ENCODE measurements at places on chromosomes 5 and 9. TPM values are rescaled to one million over a fixed set of nuclear protein-coding genes. Genes with fewer than 3 reads are reported as not detected.

RIOK2 gene
- total RNA-seq, result 45.9 TPM

BSPRY gene
- 1.4 TPM for total RNA-seq

DNA sequence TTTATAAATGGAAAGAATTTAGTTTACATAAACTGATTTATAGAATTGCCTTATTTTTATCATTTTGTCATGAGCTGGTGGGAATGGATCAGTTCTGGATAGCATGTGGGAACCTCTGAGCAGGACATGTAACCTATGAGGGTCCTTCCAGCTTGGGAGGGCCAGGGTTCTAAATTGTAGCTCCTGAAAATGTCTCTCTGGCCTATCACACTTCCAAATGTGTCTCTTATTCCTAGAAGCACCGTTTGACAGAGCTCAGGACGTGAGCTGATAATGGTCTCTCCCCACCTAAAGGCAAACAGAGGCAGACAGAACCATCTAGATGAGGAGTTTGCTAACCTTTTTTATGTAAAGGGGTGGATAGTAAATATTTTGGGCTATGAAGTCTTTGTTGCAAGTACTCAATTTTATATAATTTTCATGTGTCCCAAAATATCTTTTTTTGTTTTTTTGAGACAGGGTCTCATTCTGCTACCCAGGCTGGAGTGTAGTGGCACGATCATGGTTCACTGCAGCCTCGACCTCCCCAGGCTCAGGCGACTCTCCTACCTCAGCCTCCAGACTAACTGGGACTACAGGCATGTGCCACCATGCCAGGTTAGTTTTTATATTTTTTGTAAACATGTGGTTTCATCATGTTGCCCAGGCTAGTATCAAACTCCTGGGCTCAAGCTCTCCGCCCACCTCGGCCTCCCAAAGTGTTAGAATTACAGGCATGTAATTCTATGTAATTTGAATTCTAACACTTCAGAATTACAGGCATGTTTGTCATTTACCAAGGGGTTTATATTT lies 4.0 kb downstream of the TRAF1 start:
- DNase-seq, result no peak

GRCh38 chr5:140554454-140554853 lies 2.8 kb downstream of the SRA1 start:
- DNase-seq, result no peak

DNA sequence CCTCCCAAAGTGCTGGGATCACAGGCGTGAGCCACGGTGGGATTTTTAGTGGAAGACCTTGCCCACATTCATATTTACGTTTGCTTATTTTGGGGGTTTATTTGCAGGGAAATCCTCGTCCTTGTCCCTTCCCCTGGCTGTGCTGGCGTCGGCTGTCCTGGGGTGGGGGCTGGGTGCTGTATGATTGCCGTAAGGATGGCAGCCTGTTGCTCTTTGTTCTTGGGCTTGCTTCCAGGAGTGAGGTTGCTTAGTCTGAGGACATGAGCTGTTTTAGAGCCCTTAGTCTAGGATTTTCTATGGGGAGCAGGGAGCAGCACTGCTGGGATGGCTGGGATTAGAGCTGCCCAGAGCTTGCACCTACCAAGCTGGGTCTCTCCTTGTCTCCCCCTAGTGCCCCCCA lies 85.8 kb upstream of the ASS1 start:
- no peak for DNase-seq

DNA sequence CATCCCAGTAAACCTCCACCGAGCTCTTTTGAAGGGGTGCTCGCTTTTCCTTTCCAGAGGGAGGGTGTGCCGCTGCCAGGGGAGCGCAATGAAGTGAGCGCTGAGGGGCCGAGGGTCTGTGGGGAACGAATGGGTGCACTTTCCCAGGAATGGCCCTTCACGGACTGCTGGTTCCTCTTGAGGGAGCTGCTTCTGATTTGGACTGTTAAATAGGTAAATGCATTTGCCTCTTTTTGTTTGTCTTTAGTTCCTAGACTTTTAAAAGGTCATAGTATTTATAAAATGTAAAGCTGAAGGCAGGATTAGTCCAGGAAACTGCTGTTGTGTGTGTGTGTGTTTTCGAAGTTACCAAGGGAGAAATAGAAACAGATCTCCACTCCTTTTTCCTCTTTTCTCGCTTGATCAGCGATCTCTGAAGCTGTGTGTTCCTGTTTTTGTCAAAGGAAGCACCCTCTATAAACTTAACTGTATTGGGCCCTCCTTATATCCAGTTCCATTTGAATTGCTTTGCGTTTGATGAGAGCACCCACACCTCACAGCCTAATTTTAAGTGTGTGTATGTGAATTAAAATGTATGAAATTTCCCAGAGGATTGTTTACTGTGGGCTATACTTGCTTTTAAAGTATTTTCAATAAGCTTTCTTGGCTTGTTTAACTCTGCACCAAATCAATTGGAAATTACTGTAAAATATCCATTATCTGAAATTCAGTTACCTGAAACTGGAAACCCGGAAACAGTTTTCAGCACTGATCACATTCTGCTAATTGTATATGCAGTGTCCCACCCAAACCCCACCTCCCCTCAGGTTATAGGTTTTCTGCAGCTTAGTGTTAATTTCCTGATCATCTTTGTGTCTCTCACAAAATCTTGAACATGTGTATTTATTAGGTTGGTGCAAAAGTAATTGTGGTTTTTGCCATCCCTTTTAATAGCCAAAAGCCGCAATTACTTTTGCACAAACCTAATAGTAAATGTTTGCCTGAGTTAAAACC lies 966 bp downstream of the SNX2 start:
- no peak for DNase-seq

- no peak for DNase-seq
Observed at GRCh38 chr9:133166392-133166791, 2.7 kb upstream of the GBGT1 start.

- no peak for DNase-seq
Observed at GRCh38 chr5:149219584-149219983, 52.1 kb upstream of the AFAP1L1 start.

- no peak for DNase-seq
Observed at GRCh38 chr9:20551236-20551635, 71.1 kb downstream of the MLLT3 start.

GRCh38 chr5:161691911-161692310 lies 6.4 kb downstream of the GABRA6 start:
- DNase-seq, result no peak
